Lower leg skin (tissue), 4 donors: ENCODE measurements at places on chromosomes 13 and 19. TPM values are rescaled to one million over a fixed set of nuclear protein-coding genes. Genes with fewer than 3 reads are reported as not detected.

GRCh38 chr13:36298535-36299068 is 988 bp upstream of the CCDC169 start:
- no peak for DNase-seq

GRCh38 chr19:13699786-13700185 is 64.5 kb upstream of the MRI1 start:
- no peak for DNase-seq

DNA sequence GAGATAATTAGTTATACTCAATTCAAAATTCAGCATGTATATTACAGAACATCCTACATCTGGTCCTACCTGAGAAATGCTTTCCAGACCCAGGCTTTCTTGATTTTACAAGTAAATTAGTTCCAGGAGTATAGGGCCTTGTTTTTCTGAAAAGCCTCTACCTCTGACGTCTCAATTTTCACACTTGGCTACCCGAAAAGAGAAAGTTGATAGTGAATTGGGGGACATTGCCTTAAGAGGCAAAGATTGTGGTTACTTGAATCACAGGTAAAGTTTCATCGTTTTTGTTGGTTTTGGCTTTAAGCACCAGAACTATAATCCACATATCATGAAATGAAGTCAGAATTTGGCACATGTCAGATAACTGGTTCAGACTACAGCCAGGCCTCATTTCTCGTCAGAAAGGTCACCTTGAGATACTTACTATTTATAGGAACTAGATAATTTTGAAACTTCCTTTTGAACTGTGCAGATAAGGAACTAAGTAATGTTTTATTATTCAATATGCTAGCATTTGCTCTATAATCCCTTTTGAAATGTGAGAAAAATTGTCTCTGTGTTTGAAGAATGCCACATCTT is 30.8 kb downstream of the FAM124A start:
- DNase-seq = no peak

DNA sequence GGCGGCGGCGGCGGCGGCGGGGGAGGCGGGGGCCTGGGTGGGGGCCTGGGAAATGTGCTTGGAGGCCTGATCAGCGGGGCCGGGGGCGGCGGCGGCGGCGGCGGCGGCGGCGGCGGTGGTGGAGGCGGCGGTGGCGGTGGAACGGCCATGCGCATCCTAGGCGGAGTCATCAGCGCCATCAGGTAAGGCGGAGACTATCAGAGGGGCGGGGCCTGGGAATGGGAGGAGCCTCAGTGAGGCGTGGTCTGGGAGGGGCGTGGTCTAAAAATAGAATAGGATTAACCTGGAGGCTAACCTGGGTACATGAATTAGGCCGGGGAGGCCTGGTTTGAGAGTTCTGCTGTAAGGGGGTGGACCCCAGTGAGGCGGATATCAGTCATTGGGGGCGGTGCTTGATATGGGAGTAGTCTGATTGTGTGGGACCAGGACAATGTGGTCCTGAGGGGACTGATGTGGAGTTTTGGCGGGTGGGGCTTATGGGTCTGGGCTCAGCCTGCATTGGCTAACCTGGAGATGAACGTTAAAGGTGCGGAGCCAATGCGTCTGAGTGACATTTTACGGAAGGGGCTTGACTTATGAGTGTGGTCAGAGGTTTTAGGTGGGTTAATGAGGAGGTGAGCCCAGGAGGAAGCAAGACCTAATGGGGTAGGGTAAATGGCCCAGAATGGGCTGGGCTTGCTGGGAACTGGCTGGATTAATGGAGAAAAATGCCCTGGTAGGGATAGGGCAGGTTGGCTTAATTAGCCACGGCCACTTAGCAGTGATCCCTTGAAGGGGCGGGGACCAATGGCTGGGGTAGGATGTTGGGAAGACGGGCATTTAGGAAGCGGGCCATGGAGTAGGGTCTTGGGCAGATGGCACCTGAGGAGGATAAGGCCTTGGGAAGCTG is 1.4 kb downstream of the CAPNS1 start:
- DNase-seq = peak; percentile 89

- DNase-seq = no peak
These were observed 20.3 kb downstream of the LYL1 start for GRCh38 chr19:13082192-13083007.

- DNase-seq = peak; percentile 93
These were observed at the start of gene ISYNA1 for GRCh38 chr19:18437491-18438330. Gene ISYNA1, minus strand, starts transcription at chr19:18438133. Its CDS starts 154 bp downstream, at chr19:18437979.

GRCh38 chr19:3733549-3734309 is 25.5 kb downstream of the TJP3 start:
- DNase-seq = no peak

DNA sequence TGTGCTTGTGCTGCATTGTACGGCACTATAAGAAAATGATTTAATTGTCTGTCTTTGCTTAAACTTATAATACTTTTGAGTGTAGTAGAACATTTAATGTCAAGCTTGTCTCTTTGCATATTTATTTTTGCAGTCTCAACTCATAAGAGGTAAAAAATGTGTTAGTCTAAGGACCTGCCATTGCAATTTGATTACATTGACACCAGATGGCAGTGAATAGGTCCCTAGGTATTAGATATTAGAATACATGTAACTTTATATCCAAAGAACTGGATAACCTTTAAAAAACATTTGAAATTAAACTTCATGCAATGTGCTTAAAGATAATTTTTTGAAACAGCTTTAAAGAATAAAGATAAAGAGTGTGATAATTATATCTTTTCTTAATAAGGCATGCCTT is 1421.3 kb downstream of the OLFM4 start:
- DNase-seq = no peak

- DNase-seq = no peak
These were observed 46.9 kb downstream of the SOX1 start for GRCh38 chr13:112113851-112114250.

GRCh38 chr19:13783565-13784500 is 9.6 kb downstream of the C19orf53 start:
- no peak for DNase-seq

DNA sequence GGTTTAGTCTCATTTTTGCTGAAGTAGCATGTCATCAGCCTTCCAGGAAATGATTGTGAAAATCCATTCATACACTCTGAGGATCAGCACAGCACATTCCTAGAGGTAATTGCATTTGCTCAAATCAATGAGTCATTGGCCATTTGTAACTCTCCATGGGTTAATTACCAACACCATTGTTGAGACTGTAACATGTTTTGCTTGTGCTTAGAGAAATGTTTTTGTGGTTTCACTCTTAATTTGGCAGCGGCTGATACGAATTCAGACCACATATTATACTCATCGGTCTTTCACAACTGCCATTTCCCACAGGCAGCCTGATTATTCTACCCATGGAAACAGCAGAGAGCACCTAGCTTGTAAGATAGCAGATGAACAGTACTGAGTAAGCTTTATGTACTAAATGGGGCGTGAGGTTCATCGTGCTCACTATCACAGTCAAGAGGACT is 110.3 kb downstream of the NHLRC3 start:
- no peak for DNase-seq

The CEBPA gene
- total RNA-seq = 228 TPM
